Mesenchymal stem cell (in vitro differentiated cells and primary cell): ENCODE measurements at places on chromosomes 13 and 19.

DNA sequence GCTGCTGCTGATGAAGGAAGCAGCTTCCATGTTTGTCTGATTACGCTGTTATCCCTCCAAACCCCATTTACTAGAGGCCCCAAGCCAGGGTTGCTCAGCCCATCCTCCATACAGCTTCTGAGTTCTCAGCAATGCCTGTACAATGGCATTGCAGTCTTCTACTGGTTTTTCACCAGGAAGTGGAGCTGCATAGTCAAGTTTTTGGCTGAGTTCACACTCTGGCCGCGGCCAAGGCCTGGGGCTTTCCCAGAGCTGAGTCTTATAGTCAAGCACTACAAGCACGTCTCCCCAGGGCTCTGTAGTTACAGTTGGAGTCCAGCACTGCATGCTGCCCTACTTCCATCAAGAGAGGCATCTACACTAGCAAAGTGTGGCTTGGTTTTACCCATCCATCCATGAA is 182.5 kb downstream of the POU4F1 start:
- no peak for DNase-seq

DNA sequence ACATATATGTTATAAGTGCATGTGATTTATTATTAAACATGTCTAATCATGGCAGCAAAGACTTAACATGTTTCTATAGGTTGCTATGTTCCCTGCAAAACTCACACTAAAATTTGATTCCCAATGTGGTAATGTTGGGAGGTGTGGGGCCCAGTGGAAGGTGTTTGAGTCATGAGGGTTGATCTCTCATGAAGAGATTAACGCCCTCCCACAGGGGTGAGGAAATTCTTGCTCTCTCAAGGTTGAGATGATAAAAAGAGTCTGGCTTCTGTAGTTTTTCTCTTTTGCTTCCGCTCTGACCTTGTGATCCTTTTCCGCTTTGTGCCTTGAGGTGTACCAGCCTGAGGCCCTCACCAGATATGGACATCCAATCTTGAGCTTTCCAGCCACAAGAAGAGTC is 737.5 kb upstream of the SLITRK5 start:
- DNase-seq, result no peak

GRCh38 chr19:51816711-51817110 is 21.8 kb downstream of the FPR3 start:
- DNase-seq, result no peak

DNA sequence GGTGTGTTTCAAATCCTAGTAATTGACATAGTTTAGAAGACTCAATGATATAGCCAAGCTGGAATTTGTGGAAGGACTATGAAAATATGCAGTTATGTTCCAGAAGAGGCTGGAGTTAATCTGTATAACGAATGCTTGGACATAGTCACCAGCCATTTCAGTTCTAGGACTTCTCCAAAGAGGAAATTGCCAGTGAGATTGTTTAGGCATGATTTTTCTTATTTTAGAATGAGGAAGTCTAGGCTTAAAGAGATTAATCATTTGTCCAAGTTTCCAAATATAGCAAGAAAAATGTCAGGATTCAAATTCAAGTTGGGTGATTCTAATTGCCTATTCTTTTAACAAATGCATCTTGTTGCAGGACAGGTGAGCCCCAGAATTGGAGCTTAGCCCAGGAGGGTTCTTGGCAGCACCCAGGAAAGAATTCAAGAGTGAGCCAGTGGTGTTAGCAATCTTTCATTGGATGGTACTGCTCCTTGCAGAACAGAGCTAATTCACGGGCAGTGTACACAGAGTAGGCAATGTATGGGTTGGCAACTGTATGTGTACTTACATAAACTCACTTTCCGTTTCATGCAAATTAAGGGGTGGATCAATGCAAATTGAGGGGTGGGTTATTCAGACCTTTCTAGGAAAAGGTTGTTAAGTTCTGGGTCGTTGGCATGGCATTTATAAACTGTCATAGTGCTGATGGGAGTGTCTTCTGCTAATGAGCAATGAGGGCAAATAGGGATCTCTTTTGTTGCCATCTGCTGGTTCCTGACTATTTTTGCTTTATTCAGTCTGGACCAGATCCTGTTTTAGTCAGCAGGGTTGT is 763.1 kb upstream of the SLITRK1 start:
- peak; percentile 35 for DNase-seq

- no peak for DNase-seq
Measured at GRCh38 chr19:55058781-55059610, 4.0 kb downstream of the RDH13 start.
